ENCODE measurements at places on chromosomes 12 and 14.

- no peak for DNase-seq
These were observed 110.4 kb downstream of the BCAT1 start for GRCh38 chr12:24838531-24838950.

GRCh38 chr14:35412272-35413056 lies 7.9 kb upstream of the NFKBIA start:
- DNase-seq, result no peak

DNA sequence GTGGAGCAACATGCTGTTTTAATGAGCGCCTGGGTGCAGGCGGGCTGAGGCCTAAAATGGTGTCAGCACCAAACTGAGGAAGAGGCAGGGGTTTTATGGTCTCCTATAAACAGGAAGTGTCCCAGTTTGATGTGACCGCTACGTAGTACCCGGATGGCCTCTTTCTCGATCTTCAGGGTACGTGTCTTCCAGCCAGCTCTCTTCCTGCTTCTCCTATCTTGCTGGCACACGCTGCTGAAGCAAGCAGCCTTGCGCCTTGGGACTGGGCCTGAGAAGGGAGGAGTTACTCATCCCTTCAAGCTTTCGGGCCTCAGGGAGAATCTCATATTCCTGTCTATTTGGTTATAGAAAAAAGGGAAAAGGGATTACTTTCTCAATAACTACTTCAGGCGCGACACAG lies 28.2 kb upstream of the RNASE1 start:
- no peak for DNase-seq

- no peak for DNase-seq
These were observed 1.6 kb downstream of the MCRS1 start for GRCh38 chr12:49566361-49566760.

GRCh38 chr12:110314308-110314707 lies 33.3 kb downstream of the ATP2A2 start:
- no peak for DNase-seq

DNA sequence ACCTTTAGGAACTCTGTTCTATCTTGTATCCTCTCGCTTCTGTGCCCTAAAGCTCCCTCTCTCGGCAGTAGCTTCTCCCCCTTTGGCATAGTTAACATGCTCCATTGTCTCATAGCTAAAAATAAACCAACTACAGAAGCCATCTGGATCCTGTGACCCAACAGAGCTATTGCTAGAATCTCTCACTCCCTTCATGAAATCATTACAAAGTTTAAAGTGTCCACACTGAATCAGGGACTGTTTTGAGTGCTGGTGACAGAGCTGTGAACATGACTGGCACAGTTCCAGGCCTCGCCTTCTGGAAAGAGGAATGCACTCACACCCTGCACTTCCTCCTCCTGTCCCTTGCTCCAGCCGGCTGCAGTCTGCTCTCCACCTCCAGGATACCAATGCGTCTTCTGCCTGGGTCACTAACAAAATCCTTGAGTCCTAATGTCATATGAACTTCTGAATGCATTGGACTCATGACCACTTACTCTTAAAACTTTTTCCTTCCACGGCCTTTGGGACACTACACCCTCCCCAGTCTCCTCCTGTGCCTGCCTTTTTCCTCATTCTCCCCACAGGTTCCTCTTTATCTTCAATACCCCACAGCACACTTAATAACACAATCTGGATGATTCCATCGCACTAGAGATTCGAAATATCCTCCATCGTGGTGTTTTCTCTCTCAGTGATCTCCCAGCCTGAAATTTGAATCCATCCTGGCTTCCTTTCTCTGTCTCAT lies 13.2 kb downstream of the PLBD1 start:
- DNase-seq, result no peak

GRCh38 chr12:24814379-24815113 lies 134.4 kb downstream of the BCAT1 start:
- DNase-seq, result no peak

DNA sequence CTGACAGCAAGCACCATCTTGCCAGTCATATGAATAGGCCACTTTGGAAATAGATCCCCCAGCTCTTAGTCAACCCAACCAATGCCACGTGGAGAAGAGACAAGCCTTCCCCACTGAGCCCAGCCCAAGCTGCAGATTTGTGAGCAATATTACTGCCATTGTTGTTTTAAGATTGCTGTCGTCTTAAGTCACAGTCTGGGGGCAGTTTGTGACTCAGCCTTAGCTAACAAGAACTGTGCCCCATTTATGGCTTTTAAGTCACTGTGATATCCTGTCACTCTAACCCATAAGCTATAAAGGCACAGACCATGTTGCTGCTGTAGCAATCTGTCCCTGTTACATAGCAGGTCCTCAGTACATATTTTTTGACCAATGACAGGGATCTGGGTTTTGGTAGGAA lies 464.2 kb downstream of the MED13L start:
- no peak for DNase-seq

DNA sequence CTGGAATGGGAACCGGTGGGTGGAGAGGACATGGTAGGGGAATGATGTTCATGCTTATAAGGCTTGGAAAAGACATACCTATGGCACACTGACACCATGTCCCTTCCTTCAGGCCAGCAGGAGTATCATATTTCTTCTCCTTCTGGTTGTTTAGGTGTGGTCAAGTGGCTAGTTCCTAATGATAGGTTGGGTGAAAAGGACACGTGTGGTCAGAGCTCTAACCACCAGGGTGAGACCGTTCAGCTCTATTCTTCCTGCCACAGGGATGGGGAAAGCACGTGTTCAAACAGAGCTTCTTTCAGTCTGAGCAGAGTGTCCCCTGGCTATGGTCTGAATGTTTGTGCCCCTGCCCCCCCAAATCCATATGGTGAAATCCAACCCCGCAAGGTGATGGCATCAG lies 209.1 kb downstream of the PAX9 start:
- DNase-seq, result no peak

DNA sequence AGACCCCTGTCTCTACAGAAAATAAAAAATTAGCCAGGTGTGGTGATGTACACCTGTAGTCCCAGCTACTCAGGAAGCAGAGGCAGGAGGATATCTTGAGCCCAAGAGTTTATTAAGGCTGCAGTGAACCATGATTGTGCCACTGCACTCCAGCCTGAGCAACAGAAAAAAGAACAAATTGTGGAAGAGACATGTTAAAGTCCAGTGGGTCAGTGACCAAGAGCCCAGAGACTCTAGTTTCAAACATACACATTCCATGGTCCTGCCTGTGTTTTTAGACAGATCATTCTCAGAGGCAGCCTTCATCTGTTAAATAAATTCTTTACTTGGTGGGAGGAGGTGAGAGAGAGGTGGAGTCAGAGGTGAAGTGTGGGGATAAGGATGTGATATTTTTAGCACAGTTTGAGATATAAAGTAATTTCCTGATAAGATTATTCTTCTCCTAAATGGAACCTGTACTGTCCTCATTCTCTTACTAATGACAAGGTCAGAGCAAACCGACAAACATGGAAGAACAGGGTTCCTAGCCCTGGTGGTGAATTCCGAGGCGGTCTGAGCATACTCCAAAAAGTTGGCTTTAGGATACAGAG lies 48.7 kb downstream of the RASSF3 start:
- DNase-seq, result no peak

DNA sequence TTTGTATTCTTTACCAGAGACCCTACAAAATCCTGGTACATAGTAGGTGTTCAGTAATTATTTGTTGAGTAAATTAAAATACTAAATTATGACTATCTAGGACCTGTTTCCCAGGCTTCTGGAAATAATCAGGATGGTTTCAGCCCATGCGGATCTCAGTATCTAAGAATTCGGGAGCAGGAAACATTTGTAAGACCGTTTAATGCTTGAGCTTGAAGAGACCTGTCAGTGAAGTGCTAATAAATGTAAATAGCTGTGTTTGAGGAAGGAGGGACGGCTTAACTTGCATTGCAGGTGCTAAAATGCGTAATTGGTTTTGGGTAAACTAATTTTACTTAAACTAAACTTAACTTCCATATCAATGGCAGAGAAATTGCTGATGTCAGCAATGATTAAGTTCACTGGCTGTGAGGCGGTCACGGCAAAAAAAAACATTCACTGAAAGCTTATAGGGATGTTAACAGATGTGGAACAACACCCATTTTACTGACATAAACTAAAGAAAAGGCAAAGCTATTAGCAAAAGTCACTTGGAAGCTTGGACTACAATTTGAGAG lies 28.6 kb upstream of the AEBP2 start:
- no peak for DNase-seq

DNA sequence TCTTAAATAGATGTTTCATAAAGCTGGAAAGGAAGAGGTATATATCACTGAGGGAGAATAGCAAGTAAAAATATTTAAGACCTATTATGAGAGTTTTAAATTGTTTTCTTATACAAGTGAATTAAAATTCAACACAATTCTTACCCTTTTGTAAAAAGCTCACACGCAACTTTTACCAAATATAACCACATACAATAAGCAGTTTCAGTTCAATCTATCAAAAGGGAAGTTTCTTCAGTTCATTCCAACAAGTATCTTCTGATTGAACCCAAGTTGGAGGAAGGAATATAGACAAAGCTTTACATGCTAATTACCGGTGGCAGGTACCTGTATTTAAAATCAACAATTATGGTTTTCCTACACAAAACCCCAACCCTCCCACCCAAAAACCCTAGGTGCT lies 41.1 kb downstream of the GTF2A1 start:
- DNase-seq, result no peak

DNA sequence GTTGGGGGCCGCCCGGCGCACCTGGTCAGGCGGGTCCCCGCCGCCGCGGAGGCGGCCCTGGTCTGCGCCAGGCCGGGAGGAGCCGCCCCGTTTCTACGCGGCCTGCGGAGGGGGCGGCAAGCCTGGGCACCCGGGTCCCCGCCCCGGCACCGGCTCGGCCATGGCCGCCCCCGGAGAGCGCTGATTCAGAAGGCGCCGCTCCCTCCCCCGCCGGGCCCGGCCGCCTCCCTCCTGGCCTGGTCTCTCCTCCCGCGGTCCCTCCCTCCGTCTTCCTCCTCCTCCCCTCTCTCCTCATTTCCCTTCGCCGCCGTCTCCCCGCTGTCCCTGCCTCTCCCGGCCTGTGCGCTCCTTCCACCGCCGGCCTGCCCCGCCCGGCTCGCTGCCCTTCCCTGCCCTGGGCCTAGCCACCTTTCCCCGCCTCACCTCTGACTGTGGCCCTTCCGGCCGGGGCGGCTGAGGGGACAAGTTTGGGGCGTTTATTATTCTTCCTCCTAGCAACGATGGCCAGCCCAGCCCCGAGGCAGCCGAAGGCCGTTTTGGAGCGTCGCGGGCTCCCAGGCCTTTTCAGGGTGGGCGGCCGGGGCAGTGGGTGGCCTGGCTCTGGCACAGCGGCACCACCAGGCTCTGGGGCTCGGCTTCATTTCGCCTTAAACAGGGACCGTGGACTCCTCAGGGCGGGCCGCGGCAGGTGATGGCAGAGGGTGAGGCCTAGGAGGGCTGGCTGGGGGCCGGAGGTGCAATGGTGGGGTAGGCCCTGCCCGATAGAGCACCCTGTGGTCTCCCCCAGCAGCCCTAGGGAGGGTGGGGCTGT lies 768 bp downstream of the CEP170B start:
- DNase-seq, result no peak

GRCh38 chr14:32571995-32572866 lies 243.1 kb downstream of the AKAP6 start:
- no peak for DNase-seq

DNA sequence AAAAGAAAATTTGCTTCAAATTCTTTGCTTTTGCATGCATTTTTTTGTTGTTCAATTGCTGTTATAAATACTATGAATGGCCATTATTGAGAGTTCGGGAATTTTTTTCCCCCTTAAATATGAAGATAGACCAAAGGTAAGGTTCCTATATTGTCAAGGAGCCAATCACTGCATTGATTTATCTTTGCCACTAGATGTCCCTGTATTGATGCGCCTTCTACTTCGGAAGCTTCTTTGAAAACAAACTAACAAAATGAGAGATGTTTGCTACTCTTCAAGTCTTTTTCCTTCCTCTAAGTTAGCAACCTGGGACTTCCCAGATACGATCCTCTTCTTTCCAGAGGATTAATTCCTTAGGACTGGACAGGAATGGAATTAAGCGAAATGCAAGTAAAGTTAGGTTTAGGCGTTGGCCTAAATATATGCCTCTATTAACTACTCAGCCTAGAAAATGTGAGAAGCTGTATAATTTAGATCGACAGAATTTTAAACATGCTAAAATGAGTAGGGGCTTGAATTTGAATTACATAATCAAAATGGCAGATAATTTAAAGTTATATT lies 318.1 kb downstream of the AEBP2 start:
- no peak for DNase-seq

DNA sequence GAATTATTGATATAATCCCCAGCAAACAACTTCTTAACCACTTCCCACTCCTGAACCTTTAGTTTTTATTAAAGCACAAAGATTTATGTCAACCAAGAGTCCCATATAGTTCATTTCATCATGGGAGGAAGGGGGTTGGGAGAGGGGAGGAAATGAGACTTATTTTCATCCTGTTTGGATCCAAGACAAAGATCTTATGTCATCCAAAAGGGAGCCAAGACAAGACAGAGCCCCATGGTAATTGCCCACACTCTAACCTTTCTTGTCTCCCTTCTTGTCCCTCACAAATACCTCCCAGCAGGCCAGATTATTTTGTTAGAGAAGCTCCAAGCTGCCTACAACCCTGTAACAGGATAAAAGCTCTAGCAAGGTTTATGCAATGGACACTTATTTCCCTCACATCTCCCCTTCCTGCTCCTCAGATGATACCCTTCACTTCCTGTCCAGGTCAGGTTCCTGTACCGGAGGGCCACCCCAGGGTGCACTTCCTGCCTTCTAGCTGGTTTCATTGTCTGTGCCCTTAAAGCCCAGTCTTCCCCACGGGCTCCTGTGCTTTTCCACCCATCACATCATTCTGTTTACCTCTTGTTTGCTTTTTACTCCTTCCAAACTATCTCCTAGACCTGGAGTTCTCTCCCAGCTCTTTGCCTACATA lies 123.7 kb upstream of the MDM1 start:
- DNase-seq, result peak; percentile 17

GRCh38 chr12:6788972-6789924 lies at the start of gene CD4:
Gene CD4 (plus strand): TSS chr12:6789528. CDS start chr12:6800139, 10,611 bp downstream.
- DNase-seq, result peak; percentile 76

DNA sequence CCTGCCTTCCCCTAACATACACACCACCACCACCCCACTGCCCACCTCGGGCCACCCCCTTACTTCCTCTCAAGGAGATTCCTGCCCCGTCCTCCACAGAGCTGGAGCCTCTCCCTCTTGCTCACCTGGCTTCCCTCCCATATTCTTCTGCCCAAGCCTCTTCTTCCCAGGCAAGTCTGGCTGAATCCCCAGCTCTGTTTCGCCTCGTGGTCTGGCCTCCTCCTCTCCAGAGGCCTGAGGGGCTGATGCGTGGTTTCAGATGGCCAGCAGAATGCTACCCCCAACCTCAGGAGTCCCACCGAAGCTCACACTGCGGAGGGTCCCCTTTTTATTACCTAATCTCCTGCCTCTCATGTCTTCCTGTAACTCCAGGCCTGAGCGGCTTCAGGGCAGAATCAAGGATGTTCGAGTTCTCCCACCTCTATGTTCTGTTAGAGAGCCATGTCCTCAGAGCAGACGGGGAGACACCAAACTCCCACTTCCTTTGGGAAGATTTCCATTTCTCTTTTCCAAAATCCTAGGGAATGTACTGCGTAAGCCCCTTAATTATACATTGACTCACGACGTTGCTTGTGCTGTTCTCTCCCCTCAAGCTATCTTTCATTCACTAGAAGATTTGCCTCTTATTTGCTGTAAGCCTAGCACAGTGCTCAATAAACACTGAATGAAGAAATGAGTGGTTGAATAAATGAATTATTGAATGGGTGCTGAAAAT lies 33.9 kb upstream of the LTBP2 start:
- no peak for DNase-seq
